ENCODE measurements at places on chromosomes 13 and 19.

DNA sequence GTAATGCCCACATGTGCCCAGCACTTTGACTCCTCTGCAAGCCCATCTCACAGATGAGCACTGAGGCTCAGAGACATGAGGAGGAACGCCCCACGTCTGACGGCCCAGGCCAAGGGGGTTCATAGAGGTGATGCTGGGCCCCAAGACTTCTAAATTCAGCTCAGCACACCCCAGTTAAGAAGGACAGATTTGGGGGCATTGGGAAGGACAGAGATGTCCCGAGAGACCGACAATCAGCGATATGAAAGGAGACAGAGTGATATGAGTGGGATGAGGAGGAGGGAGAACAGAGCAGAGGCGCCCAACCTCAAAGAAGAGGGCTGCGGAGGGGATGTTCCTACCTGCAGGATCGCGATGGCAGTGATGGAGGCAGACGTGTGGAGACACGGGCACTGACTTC, at the start of gene CNFN:
Gene CNFN (minus strand): TSS at position 399 of the 400 bp plus-strand sequence. CDS start 1,260 bp downstream, outside the sequence.
- no peak for DNase-seq

GRCh38 chr13:97434397-97435201, 630 bp downstream of the RAP2A start:
- DNase-seq, result peak; percentile 33

GRCh38 chr13:110506859-110507566, 54.5 kb downstream of the RAB20 start:
- DNase-seq, result no peak

- no peak for DNase-seq
Measured at GRCh38 chr19:38796154-38796553, 7.2 kb downstream of the LGALS7B start.

GRCh38 chr13:52944697-52945096, 83.9 kb upstream of the OLFM4 start:
- DNase-seq, result no peak

DNA sequence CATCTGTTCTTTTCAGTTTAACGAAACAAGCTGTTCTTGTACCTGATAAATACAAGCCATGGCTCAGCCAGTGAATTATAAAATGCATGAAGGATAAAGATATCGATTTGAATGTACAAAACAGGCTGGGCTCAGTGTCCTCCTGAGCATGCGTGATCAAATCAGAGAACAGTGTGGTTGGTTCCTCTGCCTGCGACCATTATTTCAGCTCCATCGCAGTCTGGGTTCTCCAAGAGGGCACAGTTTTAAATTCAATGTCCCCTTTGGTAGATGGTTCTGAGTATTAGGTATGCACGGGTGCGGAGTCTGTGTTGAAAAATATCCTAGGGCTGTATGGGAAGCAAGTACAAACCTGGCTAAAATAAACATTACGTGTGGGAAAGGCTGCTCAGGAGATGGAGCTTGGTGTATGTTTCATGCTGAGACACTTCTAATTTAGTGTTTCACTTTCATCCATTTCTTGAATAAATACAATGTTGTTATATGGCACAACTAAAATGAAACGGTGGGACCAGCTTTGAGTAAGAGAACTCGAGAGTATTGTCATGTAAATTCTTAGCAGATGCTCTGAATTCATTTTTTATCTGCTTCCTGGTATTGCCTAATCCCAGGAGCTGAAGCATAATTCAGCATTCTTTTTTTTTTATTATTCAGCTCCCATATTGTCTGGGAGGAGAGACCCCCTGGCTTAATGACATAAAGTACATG, 458.7 kb downstream of the MYO16 start:
- DNase-seq, result no peak

- DNase-seq, result peak; percentile 36
Measured at GRCh38 chr19:7505682-7506384, 10.1 kb upstream of the ZNF358 start.

DNA sequence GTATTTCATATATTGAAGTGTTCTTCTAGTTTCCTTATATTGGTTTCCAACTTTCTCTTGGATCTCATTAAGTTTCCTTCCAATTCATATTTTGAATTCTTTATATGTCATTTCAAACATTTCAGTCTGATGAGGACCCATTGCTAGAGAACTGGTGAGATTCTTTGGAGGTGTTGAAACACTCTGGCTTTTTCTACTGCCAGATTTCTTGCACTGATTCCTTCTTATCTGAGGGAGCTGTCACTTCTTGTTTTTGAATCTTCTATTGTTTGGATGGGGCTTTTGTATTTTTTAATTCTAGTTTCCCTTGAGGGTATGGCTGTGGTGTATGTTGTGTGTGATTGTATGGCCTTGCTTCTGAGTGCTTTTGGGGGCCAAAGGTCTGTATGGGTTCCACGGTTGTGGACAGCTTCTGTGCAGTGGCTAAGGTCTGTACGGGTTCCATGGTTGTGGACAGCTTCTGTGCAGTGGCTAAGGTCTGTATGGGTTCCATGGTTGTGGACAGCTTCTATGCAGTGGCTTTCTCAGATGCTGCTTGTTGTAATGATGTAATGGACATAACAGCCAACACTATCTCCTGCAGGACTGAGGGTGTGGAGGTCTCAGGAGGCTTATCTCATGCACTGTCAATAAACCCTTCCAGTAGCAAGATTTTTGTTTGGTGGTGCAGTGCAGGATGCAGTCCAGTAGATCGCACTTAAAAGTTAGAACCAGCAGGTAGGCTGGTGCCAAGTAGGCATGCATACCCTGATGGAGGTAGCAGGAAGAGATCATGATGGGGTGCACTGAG, 36.8 kb downstream of the ACSBG2 start:
- DNase-seq, result no peak

- DNase-seq, result no peak
Measured at GRCh38 chr13:97468331-97468730, 34.4 kb downstream of the RAP2A start.

DNA sequence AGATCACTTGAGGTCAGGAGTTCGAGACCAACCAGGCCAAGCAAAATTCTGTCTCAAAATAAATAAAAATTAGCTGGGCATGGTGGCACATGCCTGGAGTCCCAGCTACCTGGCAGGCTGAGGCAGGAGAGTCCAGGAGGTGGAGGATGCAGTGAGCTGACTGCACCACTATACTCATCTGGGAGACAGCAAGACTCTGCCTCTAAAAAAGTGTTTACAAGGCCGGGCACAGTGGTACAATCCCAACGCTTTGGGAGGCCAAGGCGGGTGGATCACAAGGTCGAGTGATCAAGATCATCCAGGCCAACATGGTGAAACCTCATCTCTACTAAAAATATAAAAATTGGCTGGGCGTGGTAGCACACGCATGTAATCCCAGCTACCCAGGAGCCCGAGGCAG, 4.2 kb upstream of the DAPK3 start:
- DNase-seq, result no peak

DNA sequence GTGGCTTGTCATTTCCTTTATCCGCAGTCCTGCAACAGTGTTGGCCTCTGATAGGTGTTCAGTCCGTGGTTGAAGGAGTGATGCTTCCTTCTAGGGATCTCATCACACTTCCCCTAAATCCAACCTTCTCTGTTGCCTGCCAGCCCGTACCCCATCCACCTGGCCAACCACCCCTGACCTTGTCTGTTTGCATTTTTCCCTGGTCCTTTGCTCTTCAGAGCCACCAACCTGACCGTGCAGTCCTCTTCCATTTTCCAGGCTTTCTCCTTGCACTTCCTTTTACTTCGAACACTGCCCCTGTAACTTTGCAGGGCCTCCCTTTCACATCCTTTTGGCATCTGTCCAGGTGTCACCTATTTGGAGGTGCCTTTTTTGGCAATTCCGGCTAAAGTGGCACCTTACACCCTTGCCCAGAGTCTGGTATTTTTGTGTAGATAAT, 696 bp downstream of the ZNF460 start:
- peak; percentile 24 for DNase-seq

DNA sequence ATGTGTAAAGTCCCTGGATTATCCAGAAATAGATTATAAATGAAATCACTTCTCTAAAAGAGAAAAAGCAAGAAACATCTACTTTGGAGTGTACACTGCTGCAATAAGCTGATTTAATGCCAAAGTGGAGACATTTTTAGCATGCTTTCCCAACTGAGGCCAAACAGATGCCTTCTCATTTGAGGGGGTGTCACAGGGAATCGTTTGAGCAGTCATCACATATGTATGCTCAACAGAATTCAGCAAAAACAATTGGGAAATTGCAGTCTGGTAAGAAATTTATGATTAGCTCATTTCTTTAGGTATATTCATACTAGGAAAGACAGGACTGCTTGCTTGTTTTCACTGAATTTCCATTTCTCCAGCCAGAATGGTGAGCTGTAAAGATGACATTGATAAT, 27.3 kb upstream of the TPP2 start:
- DNase-seq, result no peak

DNA sequence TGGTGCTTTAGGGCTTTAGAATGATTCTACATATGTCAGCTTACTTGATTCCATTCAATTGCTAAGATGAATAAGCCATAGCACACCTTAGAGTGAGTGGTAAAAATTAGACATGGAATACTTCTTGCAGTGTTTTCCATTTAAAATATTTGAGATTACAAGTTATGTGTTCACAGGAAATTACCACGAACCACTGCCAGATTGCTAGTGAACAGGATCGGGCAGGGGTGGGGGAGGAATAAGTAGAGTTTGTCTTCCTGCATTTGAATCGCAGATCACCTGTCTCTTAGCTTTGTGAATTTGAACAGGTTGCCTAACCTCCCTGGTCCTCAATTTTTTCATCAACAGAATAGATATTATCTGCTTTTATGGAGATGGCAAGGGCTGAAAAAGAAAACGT, 124.6 kb downstream of the GGACT start:
- DNase-seq, result no peak

DNA sequence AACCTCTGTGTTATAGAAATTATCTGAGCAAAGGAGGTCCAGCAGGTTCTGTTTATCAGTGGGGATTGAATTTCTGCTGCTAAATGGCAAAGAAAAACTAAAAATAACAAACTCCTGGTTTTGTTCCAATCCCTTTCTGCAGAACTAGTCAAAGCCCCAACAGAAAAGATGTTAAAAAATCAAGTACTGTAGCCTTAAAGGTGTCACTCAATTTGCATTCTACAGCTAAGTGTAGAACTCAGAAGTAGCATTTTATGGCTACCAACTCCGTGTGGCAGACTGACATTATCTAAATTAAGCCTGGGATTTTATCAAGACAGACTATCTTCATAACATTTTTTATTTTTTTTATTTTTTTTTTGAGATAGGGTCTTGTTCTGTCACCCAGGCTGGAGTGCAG, 91.5 kb upstream of the SLC15A1 start:
- no peak for DNase-seq

- DNase-seq, result peak; percentile 76
Measured at GRCh38 chr19:45117167-45117594, 24.2 kb downstream of the PPP1R37 start.

DNA sequence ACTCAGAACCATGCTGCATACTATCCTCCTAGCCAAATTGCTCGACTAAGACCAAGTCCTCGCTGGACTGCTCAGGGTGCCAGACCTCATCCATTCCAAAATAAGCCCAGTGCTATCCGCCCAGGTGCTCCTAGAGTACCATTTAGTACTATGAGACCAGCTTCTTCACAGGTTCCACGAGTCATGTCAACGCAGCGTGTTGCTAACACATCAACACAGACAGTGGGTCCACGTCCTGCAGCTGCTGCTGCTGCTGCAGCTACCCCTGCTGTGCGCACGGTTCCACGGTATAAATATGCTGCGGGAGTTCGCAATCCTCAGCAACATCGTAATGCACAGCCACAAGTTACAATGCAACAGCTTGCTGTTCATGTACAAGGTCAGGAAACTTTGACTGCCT, 1.5 kb downstream of the PABPC3 start:
- no peak for DNase-seq

- DNase-seq, result peak; percentile 26
Measured at GRCh38 chr13:32941368-32941767, 74.9 kb upstream of the KL start.

DNA sequence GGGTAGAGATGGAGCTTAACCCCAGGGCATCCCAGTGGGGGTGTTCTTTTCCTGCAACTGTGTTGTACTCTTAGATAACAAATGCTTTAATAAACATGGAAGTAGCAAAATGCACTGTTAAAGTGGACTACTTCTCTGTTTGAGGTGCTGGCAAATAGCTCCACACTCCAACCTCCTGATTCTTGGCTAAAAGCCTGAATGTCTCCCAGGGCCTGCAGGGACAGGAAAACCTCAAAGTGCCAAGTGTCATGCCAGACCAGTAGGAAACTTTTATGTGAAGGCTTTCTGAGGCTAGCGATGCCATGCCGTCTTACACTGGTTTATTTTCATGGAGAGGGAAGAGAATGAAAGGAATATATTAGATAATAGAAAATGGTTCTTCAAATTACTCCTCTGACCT, 6.8 kb downstream of the FREM2 start:
- no peak for DNase-seq

DNA sequence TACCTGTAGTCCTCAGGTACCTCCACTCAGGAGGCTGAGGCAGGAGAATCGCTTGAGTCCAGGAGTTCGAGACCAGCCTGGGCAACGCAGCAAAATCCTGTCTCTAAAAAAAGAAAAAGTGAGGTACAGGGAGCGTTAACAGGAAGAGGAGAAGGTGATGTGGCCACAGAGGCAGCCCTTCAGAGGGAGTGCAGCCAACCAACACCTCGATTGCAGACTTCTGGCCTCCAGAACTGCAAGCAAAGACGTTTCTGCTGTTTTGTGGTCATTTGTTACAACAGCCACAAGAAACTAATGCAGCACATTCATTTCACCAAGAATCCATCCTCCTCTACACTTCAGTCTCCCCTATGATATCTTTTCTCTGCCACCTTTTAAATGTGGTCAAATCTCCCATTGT, 145.2 kb downstream of the USP12 start:
- DNase-seq, result peak; percentile 25

DNA sequence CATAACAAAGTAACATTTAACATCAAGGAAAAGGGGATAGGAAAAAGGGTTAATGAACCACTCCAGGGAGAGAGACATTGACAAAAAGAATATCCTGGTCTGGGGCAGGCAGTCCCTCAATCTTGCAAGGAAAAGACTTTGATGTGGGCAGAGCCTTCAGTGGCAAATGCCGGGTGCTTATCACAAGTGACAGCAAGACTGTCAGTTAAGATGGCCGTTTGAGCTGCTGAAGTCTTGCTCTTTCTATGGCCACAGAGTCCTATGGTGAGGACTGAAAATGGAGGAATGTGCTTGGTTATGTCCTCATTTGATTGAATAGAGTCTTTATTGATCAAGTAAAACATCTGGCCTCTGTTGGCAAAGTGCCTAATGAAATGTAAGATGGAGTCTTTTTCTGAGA, 112.1 kb downstream of the B3GLCT start:
- DNase-seq, result no peak

DNA sequence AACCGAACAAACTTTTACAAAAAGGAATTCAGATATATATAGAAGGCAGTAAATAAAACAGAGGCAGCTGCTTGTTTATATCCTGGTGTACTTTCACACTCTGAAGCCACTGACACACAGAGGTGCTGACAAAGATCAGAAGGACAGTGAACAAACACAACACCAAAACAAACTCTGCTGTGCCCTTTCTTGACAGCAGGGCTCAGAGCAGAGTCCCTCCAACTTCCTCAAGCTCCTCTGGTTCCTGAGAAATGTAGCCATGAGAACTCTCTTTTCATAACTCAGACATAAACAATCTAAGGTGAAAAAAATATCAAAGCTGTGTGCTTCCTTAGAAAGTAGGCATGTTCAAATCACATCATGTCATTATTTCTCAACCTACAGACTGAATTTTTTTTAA, 1052.8 kb upstream of the SPRY2 start:
- no peak for DNase-seq

GRCh38 chr13:113802761-113803160, 43.7 kb downstream of the TMEM255B start:
- no peak for DNase-seq

GRCh38 chr19:58035863-58036262, 2.0 kb downstream of the ZSCAN1 start:
- no peak for DNase-seq

- no peak for DNase-seq
Measured at GRCh38 chr13:51684076-51684475, 99.8 kb downstream of the WDFY2 start.

- no peak for DNase-seq
Measured at GRCh38 chr13:35792911-35793310, 316.4 kb upstream of the MAB21L1 start.
